ENCODE measurements at places on chromosomes 6 and 20. TPM values are rescaled to one million over a fixed set of nuclear protein-coding genes. Genes with fewer than 3 reads are reported as not detected.

Gene KIF25
- not detected for total RNA-seq

Gene PAQR8
- total RNA-seq: 3.5 TPM

Gene CCHCR1
- total RNA-seq: 11.1 TPM

Gene BMP7
- 34.2 TPM for total RNA-seq

Gene SRMS
- 0.44 TPM for total RNA-seq

Gene TREM1
- total RNA-seq: 0.20 TPM

Gene VSTM2L
- 0.52 TPM for total RNA-seq

Gene CDH4
- not detected for total RNA-seq

Gene SPAG4
- total RNA-seq: 3.3 TPM
